WTC11 (cell line): ENCODE measurements at places on chromosomes 12 and 14. TPM values are rescaled to one million over a fixed set of nuclear protein-coding genes. Genes with fewer than 3 reads are reported as not detected.

- no peak for DNase-seq
These were observed 65.3 kb upstream of the TSPAN8 start for GRCh38 chr12:71223139-71223538.

- no peak for DNase-seq
These were observed 4.6 kb upstream of the SYCP3 start for GRCh38 chr12:101743724-101744472.

- DNase-seq = no peak
These were observed 292.6 kb downstream of the TTC8 start for GRCh38 chr14:89117012-89117411.

Gene RTL1
- 0.05 to 0.07 TPM in 2 of 3 replicates, not detected in the other for total RNA-seq

Gene KLRC3
- not detected in 3 replicates for total RNA-seq

Gene LGALS3
- 5.8 to 6.7 TPM (median 6.5 TPM) in 3 replicates for total RNA-seq
